ENCODE measurements at places on chromosomes 7 and 10.

GRCh38 chr7:142583446-142583845 is 165.8 kb upstream of the PRSS1 start:
- peak; percentile 68 for DNase-seq

DNA sequence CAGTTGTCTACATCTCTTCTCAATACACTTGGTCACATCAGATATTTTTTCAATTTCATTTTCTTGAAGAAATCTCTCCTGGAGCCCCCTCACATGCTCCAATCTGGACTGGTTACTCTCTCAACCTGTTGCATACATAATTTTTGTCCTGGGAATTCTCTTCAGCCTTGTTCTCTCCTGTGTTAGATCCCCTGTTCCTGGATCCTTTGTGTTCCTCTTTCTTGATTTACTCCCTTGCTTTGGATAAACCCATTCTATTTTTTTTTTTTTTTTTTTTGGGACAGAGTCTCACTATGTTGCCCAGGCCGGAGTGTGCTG is 45.6 kb downstream of the SCD start:
- DNase-seq = no peak

- no peak for DNase-seq
Observed at GRCh38 chr7:2654059-2654458, 22.3 kb downstream of the TTYH3 start.

DNA sequence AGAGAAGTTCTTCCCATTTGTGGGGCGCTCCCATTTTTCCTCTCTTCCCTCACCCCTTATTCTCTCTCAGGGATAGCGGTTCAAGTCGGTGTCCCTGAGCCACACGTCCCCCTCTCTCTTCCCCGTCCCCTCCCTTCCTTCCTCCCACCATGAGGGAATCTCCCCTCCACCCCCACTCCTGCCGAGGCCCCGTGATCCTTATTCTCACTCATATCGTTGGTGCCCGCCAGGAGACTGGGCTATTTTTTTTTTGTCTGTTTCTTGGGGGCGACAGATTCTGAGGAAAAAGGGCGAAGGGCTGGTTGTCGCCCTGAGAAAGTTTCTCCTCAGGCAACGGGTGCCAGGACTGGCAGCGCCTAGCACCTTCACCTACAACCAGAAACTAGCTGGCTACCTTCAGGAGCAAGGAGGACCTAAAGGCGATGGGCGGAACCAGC is 723 bp downstream of the ZCWPW1 start:
- no peak for DNase-seq

- DNase-seq = no peak
Observed at GRCh38 chr7:104964626-104965236, 49.3 kb upstream of the KMT2E start.

DNA sequence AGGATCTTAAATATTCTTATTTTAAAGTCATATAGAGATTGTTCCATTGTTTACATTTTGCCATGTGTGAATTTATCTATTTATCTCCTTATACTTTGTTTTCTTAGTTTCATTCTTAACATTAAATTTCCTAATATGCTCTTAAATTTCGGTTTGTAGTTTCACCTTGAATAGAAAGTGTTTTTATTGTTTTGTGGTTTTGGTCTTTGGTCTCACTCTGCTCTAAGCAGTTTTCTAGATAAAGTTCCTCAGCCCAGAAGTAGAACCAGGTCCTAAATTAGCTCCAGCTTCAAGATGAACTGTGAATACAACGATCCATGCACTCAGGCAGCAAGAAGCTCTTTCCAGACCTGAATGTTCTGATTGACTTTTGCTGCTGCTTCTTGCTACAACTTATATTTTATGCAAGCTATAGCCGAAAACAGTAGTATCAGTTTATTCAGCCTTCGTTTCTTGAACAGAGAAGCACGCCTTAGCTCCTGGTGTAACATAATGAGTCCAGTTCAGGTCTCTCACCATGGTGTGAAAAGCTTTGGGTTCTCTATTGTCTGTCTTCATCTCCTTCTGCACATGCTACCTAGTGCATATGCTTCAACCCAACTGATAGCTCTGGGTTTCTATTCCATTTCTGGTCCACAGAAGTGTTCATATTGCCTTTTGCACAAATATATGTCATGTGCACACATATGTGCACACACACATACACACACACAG is 95.3 kb downstream of the SEM1 start:
- DNase-seq = no peak

DNA sequence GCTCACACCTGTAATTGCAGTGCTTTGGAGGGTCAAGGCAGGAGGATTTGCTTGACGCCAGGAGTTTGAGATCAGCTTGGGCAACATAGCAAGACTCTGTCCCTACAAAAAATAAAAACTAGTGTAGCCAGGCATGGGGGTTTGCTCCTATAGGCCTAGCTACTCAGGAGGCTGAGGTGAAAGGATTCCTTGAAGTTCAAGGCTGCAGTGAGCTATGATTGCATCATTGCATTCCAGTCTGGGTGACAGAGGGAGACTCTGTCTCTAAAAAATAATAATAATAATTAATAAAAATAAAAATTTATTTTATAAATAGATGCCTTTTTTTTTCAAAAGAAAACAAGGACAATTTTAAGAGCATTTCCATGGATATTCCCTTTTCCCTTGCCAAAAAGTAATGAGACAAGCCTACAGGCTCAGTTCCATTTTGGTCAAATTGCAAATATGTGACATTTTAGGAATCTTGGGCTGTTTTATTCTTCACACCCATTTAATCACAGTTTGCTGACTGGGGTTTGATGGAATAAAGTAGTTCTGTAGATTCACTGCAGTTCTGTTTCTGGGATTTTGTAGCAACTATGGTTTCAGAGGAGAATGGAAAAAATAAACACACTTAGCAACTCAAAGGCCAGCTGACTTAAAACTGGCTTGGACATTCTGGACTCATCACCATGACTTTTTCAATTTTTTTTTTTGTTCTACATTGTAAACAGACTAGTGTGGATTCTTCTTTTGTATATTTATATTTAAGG is 48.4 kb upstream of the ARHGAP21 start:
- DNase-seq = no peak

- DNase-seq = no peak
Observed at GRCh38 chr10:86662186-86663045, 5.9 kb upstream of the LDB3 start.

GRCh38 chr7:94335586-94335985 is 59.1 kb upstream of the COL1A2 start:
- no peak for DNase-seq

- no peak for DNase-seq
Observed at GRCh38 chr7:138882249-138882648, 84.3 kb upstream of the ATP6V0A4 start.

- no peak for DNase-seq
Observed at GRCh38 chr7:77917500-77918262, 119.1 kb downstream of the PHTF2 start.

- no peak for DNase-seq
Observed at GRCh38 chr7:17406738-17407137, 108.3 kb downstream of the AHR start.

- no peak for DNase-seq
Observed at GRCh38 chr7:92924800-92925199, 88.4 kb upstream of the CDK6 start.

DNA sequence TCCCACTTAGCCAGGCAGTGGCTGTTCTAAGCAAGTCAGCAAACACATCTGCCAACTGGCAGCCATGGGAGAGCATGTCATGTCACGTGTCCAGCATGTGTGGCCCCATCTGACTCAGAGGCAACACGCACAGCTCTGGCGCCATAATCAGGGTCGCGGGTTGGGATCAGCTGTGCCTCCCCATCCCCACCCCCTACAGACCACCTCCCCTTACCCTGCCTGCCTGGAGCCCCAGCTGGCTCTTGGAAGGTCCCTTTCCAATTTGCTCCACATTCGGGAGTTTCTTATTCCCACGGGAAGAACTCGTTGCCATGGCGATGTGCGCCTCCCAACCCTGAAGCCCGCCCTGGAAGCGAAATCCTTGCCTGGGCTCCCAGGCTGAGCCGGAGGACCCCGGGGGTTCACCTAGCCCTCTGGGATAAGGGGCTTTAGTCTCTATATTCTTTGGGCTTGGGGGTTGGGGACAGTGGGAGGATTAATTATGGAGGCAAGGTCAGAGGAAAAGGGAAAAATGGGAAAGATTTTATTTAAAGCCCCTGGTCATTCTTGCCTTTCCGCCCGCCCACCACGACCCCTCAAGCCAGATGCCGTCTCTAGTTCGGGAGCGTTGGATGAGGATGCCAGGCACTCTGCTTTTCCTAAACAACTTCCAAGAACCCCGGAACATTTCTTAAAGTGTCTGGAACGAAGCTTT is 283.7 kb downstream of the ZEB1 start:
- no peak for DNase-seq

- DNase-seq = no peak
Observed at GRCh38 chr7:46908770-46909169, 673.1 kb downstream of the TNS3 start.

GRCh38 chr7:50793947-50794570 is 11.4 kb upstream of the GRB10 start:
- DNase-seq = no peak

GRCh38 chr7:80039251-80039884 is 95.3 kb upstream of the GNAI1 start:
- DNase-seq = no peak

- DNase-seq = peak; percentile 55
Observed at GRCh38 chr7:117323851-117324711, 1.2 kb upstream of the WNT2 start.

GRCh38 chr10:90418869-90419652 is 438.8 kb downstream of the HTR7 start:
- DNase-seq = no peak

GRCh38 chr7:2984091-2984490 is 59.6 kb downstream of the CARD11 start:
- DNase-seq = no peak

GRCh38 chr10:9743639-9744038 is 1274.0 kb upstream of the CELF2 start:
- no peak for DNase-seq

- DNase-seq = no peak
Observed at GRCh38 chr10:102460836-102461186, 9.5 kb upstream of the C10orf95 start.

DNA sequence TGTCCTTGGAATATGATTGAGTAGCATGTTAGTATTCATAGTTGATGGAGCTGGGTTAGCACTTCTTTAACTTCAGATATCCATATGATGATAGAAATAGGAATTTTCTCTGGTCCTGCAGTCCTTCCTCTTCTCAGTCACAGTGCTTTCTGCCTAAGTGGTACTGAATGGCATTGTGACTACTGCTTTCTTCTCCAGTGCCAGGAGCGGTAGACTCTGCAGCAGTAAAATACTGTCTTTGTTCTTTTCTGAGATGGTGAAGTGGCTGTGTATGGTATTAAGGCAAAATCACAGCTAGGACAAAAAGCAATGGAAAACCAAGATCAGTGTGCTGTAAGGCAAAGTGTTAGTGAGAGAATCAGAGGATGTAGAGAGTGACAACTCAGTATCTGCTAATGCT is 46.6 kb downstream of the C1GALT1 start:
- DNase-seq = no peak

DNA sequence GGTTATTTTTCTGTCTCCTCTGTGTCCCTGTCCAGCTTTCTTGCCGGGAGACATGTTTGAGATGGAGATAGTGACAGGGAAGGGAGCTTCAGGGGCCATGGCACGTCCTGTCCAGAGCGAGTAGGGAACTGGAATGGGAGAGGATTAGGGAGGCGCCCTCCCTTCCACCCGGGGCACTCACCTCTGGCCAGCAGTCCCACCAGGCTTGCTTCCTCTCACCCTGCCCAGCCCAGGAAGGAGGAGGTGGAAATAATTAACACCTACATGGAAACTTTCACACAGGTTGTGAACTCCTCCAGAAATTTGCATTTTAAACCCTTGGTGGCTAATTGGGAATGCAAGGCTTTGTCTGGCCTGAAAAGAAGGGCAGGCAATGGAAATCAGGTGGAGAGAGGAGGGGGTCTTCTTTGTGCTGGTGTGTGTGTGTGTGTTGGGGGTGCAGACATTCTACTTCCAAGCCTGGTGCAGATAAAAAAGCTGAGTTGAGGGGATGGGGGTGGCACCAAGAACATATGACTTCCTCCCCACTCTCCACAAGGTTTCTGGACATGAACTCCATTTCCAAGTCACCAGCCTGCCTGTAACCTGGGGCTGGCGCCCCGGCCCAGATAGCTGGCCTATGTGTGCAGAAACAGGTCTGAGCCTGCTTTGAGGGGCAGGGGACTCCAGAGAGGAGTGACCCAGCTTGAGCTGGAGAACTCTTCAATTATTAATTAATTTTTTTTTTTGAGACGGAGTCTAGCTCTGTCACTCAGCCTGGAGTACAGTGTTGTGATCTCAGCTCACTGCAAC is 199.4 kb downstream of the CYP26A1 start:
- no peak for DNase-seq

DNA sequence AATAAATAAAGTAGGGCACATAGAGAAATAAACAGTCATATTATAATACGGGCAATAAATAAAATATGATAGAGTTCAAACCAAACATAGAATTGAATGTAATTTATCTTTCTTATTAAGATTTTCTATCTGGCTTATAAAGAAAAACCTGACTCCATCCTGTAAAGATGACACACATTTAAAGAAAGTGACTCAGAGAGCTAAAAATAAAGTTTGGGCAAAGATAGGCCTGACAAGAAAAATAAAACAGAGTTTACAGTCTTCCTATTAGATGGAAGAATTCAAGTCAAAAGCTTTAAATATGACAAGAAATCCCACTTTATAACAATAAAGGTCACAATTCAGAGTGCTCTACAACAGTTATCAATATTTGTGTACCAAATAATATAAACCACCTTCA is 580.6 kb downstream of the PHTF2 start:
- DNase-seq = no peak

DNA sequence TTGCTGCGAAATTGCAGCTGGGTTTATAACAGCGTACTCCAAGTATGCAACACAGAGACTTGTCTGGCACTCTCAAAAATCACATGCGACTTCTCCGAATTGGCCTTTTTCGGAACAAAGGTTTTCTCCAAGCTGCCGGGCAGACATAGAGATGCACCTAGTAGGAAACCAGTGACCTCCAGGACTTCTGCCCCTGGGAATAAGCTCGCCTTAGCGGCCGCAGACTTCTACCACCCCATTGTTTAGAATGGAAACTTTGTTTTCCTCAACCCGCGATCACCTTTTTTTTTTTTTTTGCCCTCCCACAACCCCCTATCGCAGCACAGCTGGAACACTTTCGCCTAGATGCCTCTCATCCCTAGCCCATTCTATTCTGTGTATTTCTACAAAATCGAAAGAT is 4.9 kb upstream of the HOXA10 start:
- no peak for DNase-seq

Data from GM13977 (cell line).